ENCODE measurements at places on chromosomes 11 and 22.

DNA sequence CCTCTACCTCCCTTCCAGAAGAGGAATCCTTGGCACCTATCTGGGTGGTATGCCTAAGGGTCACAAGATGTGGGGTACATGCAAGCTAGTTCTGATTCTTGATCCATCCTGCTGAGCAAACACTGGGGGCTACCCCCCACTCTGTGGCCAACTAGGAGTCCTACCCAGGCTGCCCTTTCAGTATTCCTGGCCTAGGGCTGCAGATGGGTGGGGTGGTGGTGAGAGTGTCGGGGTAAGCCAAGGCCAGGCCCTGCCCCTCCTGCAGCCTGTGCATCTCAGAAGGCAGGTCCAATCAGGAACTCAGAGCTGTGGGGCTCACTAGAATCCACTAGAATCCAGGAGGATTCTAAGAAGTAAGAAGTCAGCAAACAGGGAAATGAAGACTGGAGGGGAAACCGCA is 10.9 kb downstream of the SSH3 start:
- no peak for DNase-seq

GRCh38 chr22:23402275-23403151 is 177.6 kb downstream of the IGLL1 start:
- DNase-seq, result peak; percentile 62

- DNase-seq, result no peak
Measured at GRCh38 chr11:2681408-2682145, 18.2 kb downstream of the KCNQ1OT1 start.

DNA sequence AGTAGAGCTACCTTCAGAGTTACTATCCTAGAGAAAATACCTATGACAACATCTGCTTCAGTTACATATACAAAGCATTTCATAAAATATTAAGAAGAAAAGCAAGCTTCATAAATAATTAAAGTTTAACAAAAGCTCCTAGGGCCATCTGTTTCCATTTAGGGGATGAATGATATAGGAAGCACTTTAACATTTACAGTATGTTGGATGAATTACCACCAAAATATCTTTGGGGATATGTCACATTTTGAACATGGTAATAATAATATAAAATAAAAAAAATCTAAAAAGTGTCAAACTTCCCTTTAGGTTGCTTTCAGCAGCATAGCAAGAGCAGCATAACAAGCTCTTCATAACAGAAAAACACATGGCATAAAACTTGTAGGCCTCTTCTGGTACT is 104.6 kb downstream of the ATG16L2 start:
- no peak for DNase-seq

DNA sequence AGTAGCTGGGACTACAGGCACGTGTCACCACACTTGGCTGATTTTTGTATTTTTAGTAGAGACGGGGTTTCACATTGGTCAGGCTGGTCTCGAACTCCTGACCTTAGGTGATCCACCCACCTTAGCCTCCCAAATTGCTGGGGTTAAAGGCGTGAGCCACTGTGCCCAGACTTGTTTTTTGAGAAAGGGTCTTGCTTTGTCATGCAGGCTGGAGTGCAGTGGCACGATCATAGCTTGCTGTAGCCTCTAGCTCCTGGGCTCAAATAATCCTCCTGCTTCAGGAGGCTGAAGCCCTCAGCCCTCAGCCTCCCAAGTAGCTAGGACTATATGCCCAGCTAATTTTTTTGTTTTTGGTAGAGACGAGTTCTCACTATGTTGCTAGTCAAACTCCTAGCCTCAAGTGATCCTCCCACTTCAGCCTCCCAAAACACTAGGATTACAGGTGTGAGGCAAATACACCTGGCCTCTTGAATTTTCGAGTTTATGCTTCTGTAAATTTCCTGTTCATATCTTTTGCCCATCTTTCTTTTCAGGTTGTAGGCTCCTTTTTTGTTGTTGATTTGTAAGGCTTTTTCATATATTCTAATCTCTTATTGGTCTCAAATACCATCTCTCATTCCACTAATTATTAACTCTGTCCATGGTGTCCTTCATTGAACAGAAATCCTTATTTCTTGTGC is 3.4 kb upstream of the RBM4B start:
- DNase-seq, result no peak

- DNase-seq, result no peak
Measured at GRCh38 chr22:43720716-43721115, 91.4 kb downstream of the EFCAB6 start.

DNA sequence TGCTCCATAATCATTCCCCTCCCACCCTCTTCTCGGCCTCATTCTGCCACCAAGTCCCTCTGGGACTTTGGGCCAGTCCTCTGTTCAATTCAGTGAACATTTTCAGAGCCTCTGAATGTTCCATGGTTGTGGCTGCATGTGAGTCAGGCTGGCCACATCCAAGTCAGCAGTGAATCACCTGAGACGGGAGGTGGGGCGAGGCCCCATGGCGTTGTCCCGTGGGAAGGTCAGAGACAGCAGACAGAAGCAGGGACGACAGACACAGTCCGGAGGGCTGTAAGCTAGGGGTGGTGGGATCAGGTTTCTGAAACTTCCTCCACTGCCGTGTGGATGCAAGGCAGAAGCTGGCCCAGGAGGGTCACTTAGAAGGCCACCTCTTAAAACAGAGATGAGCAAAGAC is 324.8 kb downstream of the MN1 start:
- DNase-seq, result no peak

- DNase-seq, result peak; percentile 78
Measured at GRCh38 chr22:36028646-36029405, at the start of gene RBFOX2. TSS of gene RBFOX2 (minus strand) at chr22:36028824. CDS start at chr22:36028425, 399 bp downstream.

DNA sequence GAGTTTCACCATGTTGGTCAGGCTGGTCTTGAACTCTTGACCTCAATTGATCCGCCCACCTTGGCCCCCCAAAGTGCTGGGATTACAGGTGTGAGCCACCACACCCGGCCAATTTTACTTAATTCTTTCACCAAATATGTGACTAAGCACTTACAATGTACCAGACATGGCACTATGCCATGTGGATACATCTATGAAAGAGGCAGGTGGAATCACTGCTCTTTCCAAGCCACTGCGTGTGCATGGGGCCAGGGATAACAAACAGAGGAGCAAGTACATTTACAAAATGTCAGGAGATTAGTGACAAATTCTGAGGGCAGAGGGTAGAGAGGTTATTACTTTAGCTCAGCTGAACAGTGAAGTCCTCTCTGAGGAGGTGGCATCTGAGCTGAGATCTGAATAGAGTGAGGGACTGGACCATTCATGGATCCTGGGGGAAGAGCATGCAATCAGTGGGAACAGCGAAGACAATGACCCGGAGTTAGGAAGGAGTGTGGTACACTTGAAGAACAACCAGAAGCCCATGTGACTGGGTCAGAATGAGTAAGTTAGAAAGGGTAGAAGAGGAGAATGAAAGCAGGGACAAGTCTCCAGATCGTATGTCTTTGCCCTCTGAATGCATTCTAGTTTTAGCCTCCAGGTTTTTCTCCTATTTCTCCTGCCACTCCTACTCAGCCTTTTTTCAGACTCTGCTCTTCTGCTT is 38.3 kb upstream of the GRAMD1B start:
- no peak for DNase-seq

DNA sequence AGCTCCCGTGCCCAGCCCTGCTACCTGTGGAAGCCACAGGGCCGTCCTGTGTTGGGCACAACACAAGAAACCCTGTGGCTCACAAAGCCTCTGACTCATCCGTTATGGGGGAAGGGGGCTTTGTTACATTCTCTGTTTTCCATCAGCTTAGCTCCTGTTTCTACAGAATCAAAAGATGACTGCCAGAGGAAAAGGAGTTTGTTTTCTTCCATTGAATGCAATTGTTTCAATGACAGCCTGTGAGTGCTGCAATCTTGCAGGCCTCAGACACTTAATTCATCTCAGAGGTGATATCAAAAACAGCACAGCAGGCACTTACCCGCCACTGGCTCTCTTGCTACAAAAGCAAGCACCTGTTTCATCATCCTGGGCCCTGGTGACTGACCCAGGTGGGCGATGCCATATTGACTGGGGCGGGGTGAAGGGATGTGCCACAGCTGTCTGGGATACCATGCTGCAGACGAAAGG is 194.3 kb downstream of the OPCML start:
- DNase-seq, result no peak

DNA sequence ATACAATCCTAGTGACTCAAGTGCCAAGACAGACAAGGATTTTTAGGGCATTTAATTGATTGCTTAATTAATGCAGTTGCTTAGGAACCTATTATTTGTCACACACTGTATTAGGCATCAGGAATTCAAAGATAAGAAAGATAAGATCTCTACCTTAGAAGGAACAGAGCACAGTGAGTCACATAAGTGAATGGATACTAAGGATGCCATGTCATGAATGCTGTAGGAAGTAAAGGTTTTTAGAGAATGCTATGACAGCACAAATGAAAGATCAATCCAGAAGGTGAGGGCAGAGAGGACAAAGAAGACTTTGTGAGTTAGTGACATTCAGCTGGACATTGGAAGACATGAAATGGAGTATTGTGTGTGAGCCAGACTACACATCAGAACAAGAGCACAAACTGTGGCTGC is 147.9 kb upstream of the DDI1 start:
- no peak for DNase-seq

DNA sequence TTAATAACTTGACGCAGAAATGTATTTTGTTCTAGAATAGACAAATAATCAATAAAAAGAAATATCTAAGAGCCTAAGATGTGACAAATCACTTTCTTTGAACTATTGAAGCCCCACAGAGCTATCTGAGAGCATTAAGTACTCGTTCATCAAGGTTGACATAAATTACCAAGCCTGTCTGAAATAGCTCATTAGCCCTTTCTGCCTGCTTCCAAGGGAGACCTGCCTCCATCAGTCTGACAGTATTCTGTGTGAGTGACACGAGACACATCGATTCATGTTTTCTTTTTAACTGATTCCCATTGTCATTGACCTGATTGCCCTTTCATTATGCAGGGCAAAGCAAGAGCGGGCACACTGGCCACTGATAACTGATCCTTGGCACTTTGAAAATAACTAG is 347.5 kb downstream of the KCNA4 start:
- no peak for DNase-seq

GRCh38 chr11:19183646-19184045 is 18.1 kb downstream of the CSRP3 start:
- no peak for DNase-seq

GRCh38 chr11:1825785-1826451 is 8.9 kb upstream of the SYT8 start:
- DNase-seq, result no peak

GRCh38 chr11:121004206-121004840 is 19.6 kb upstream of the TBCEL start:
- no peak for DNase-seq

- DNase-seq, result no peak
Measured at GRCh38 chr11:2312232-2313042, 10.6 kb downstream of the TSPAN32 start.

- DNase-seq, result no peak
Measured at GRCh38 chr11:13207665-13208594, 69.7 kb upstream of the BMAL1 start.

- DNase-seq, result no peak
Measured at GRCh38 chr22:48418831-48419230, 1408.8 kb downstream of the BRD1 start.

GRCh38 chr11:118227865-118228785 is 3.3 kb upstream of the JAML start:
- no peak for DNase-seq

DNA sequence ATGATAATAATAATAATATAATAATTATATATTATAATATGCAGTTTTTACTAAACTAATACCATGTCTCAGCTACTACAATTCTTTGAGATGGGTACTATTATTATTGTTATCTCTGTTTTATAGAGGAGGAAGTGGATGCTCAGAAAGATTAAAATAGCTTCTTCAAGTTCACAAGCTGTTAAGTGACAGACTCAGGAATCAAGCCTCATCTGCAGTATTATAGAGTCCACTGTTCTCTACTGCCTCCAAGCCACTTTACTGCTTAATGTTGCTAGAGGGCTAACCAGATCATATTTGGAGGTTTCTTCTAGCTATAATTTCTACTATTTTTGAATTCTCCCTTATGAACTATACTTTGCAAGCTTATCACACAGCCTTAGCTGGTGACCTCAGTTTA is 62.7 kb downstream of the CSTPP1 start:
- DNase-seq, result no peak

DNA sequence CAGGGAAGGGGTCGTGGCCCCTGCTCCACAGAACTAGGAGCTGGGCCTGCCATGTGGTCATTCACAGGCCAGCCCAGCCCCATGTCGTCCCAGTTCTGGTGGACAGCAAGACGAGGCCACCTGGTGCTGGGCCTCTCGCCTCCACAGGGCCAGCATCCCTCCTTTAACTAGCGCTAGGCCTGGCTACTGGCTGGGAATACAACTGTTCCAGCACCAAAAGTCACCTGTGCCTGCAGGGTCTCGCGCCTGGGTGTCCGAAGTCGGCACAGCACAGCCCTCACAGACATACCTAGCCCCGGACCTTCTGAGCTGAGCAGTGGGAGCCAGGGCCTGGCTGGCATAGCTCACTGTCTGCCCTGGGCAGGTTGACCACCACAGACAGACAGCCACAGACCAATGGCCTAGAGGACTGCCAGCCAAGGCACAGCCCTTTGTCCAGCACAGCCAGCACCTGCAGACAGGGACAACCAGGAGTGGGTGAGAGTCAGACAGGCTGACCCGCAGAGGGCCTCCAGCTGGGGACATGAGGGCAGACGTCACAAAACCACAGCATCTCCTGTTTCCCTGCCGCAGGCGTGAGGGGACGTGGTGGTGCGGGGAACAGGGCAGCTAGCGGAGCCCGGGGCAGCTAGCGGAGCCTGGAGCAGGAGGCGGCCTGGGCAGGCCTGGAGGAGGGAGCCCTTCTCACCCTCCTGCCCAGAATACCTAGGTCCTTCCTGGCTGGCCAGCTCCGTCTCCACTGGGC is 27.2 kb upstream of the TH start:
- DNase-seq, result no peak

- no peak for DNase-seq
Measured at GRCh38 chr11:26632691-26633159, 60.7 kb upstream of the MUC15 start.

GRCh38 chr11:97356144-97356543 is 966.3 kb downstream of the JRKL start:
- no peak for DNase-seq

- no peak for DNase-seq
Measured at GRCh38 chr11:28259177-28259843, 151.1 kb downstream of the METTL15 start.

DNA sequence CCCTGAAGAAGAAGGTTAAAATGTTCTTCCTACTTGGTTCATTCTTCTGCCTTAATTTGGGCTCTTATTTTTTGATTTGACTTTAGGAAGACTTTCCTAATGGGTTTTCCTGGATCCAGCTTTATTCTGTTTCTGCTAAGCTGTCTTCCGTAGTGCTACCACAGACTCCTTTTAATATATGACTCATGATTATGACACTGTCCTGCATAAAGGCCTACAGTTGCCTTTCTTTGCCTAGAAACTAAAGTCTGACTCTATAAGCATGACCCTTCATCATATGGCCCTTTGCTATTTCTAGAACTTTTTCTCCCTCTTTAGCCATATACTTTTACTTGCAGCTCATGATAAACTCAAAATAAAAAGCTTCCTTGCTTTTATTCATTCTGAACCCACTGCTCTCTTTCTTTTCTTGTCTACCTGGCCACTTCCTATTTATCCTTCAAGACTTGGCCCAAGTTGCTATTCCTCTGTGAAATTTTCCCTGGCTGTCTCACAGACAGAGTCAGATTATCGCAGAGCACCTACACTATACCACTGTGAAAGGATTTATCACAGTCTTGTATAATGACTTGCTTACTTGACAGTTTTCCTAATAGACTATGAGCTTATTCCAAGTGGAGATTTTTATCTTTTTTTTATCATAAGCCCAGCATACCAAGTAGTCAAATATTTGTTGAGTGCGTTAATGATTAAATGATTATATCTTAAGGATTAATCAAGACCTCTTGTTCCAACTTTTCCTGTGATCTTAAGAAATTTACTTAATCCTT is 24.7 kb downstream of the TBCEL start:
- no peak for DNase-seq
